A549 treated with CpdA at 1 μM for 4 hours (cell line): ENCODE measurements at places on chromosomes 16 and 17. TPM values are rescaled to one million over a fixed set of nuclear protein-coding genes. Genes with fewer than 3 reads are reported as not detected.

KRT40 gene
- total RNA-seq = not detected in 5 replicates

PTX4 gene
- not detected in 5 replicates for total RNA-seq

KIAA0513 gene
- total RNA-seq = 1.4 to 2.0 TPM (median 1.9 TPM) in 5 replicates

HOXB7 gene
- total RNA-seq = 31.4 to 36.6 TPM (median 33.3 TPM) in 5 replicates

NR1D1 gene
- 9.2 to 11.3 TPM (median 10.8 TPM) in 5 replicates for total RNA-seq

SOST gene
- total RNA-seq = 0.05 TPM in 1 of 5 replicates, not detected in the others

RAPGEFL1 gene
- 2.3 to 3.3 TPM (median 2.6 TPM) in 5 replicates for total RNA-seq

PIEZO1 gene
- total RNA-seq = 101 to 160 TPM (median 136 TPM) in 5 replicates

EPX gene
- total RNA-seq = not detected in 5 replicates

RCVRN gene
- total RNA-seq = 0.08 TPM in 1 of 5 replicates, not detected in the others

CDK5R1 gene
- total RNA-seq = 2.9 to 4.0 TPM (median 3.2 TPM) in 5 replicates

SLC13A2 gene
- 0.06 to 0.21 TPM (median 0.13 TPM) in 4 of 5 replicates, not detected in the other for total RNA-seq

MT1M gene
- total RNA-seq = not detected in 5 replicates

LHX1 gene
- 2.6 to 3.6 TPM (median 3.4 TPM) in 5 replicates for total RNA-seq

KCNH4 gene
- 0.28 to 0.61 TPM (median 0.49 TPM) in 5 replicates for total RNA-seq

NHLRC4 gene
- 0.12 to 0.23 TPM (median 0.21 TPM) in 5 replicates for total RNA-seq

TMEM100 gene
- total RNA-seq = not detected in 5 replicates

P2RX5 gene
- 15.8 to 26.5 TPM (median 23.2 TPM) in 5 replicates for total RNA-seq

PRDM7 gene
- not detected in 5 replicates for total RNA-seq

MT1G gene
- total RNA-seq = not detected in 5 replicates

ADAT1 gene
- total RNA-seq = 31.8 to 44.5 TPM (median 36.9 TPM) in 5 replicates

PSMC3IP gene
- total RNA-seq = 35.3 to 49.1 TPM (median 36.5 TPM) in 5 replicates

MT4 gene
- total RNA-seq = not detected in 5 replicates

C16orf54 gene
- total RNA-seq = not detected in 5 replicates

PRSS33 gene
- total RNA-seq = 0.03 TPM in 1 of 5 replicates, not detected in the others

CCL23 gene
- not detected in 5 replicates for total RNA-seq

STH gene
- total RNA-seq = not detected in 5 replicates

C1QTNF1 gene
- total RNA-seq = 35.4 to 45.3 TPM (median 37.4 TPM) in 5 replicates

TEKT5 gene
- 0.05 to 0.27 TPM in 2 of 5 replicates, not detected in the others for total RNA-seq

PRR14 gene
- 19.0 to 29.6 TPM (median 26.7 TPM) in 5 replicates for total RNA-seq

CTRB2 gene
- not detected in 5 replicates for total RNA-seq

SOX8 gene
- total RNA-seq = 1.0 to 1.5 TPM (median 1.4 TPM) in 5 replicates

TSNAXIP1 gene
- total RNA-seq = 0.35 to 0.83 TPM (median 0.43 TPM) in 5 replicates

GNG13 gene
- not detected in 5 replicates for total RNA-seq

PPP1R1B gene
- 0.03 TPM in 1 of 5 replicates, not detected in the others for total RNA-seq

PRAC2 gene
- total RNA-seq = not detected in 5 replicates

LSM12 gene
- 50.7 to 55.5 TPM (median 54.1 TPM) in 5 replicates for total RNA-seq

ATP1B2 gene
- total RNA-seq = 0.16 to 0.33 TPM (median 0.26 TPM) in 4 of 5 replicates, not detected in the other

STARD3 gene
- total RNA-seq = 41.4 to 64.8 TPM (median 59.5 TPM) in 5 replicates

ALOX12B gene
- 0.68 to 1.8 TPM (median 1.0 TPM) in 5 replicates for total RNA-seq

NPIPA3 gene
- 0.73 to 1.9 TPM (median 1.7 TPM) in 5 replicates for total RNA-seq

LPO gene
- total RNA-seq = not detected in 5 replicates

MEIOC gene
- 1.7 to 3.6 TPM (median 2.6 TPM) in 5 replicates for total RNA-seq

TCAP gene
- total RNA-seq = 0.64 to 1.7 TPM (median 1.1 TPM) in 5 replicates

CTRL gene
- total RNA-seq = 1.6 to 2.7 TPM (median 1.8 TPM) in 5 replicates

KRTAP9-4 gene
- not detected in 5 replicates for total RNA-seq

CD7 gene
- 0.09 to 0.33 TPM (median 0.20 TPM) in 3 of 5 replicates, not detected in the others for total RNA-seq

ANKFN1 gene
- not detected in 5 replicates for total RNA-seq

CSH2 gene
- not detected in 5 replicates for total RNA-seq

MIF4GD gene
- 30.1 to 36.9 TPM (median 36.0 TPM) in 5 replicates for total RNA-seq

ECI1 gene
- 47.8 to 89.4 TPM (median 82.1 TPM) in 5 replicates for total RNA-seq

CBFA2T3 gene
- total RNA-seq = 0.29 to 0.47 TPM (median 0.41 TPM) in 5 replicates

PDIA2 gene
- total RNA-seq = 0.23 to 0.89 TPM (median 0.57 TPM) in 4 of 5 replicates, not detected in the other

HOXB1 gene
- not detected in 5 replicates for total RNA-seq

SPATA22 gene
- not detected in 5 replicates for total RNA-seq

CIBAR2 gene
- not detected in 5 replicates for total RNA-seq

LRRC46 gene
- 2.7 to 4.1 TPM (median 3.6 TPM) in 5 replicates for total RNA-seq
